ENCODE measurements at places on chromosomes 7 and 10.

DNA sequence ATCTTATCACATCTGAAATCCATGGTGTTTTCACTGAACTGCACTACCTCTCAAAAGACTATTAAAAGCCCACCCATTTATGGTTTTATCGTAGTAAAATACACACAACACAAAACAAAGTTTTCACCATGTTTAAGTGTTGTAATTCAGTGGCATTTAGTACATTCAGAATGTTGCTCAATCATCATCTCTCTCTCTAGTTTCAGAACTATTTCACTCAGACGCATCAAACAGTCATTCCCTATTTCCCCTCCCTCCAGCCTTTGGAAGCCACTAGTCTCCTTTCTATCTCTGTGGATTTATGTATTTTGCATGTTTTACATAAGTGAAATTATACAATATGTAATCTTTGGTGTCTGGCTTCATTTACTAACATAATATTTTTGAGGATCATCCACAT, 332.6 kb downstream of the TNS3 start:
- DNase-seq: no peak

GRCh38 chr7:157897681-157898080, 560.9 kb downstream of the DNAJB6 start:
- DNase-seq: no peak

- no peak for DNase-seq
Measured at GRCh38 chr10:49050906-49051305, 64.4 kb downstream of the VSTM4 start.

DNA sequence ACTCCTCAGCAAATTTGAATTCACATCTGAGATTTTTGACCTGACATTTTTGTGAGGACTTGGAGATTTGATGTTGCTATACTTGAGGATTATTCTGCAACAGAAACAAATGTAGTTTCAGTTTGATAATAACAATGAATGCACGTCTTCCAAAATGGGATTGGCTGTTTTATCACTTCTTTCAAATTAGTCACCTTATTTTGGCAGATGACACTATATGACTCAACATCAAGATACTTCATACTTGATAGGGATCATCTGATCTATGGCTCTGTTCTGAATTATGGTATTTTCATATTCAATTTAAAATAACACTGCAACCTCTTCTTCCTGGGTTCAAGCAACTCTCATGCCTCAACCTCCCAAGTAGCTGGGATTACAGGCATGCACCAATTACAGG, 24.2 kb downstream of the ARL5B start:
- no peak for DNase-seq

DNA sequence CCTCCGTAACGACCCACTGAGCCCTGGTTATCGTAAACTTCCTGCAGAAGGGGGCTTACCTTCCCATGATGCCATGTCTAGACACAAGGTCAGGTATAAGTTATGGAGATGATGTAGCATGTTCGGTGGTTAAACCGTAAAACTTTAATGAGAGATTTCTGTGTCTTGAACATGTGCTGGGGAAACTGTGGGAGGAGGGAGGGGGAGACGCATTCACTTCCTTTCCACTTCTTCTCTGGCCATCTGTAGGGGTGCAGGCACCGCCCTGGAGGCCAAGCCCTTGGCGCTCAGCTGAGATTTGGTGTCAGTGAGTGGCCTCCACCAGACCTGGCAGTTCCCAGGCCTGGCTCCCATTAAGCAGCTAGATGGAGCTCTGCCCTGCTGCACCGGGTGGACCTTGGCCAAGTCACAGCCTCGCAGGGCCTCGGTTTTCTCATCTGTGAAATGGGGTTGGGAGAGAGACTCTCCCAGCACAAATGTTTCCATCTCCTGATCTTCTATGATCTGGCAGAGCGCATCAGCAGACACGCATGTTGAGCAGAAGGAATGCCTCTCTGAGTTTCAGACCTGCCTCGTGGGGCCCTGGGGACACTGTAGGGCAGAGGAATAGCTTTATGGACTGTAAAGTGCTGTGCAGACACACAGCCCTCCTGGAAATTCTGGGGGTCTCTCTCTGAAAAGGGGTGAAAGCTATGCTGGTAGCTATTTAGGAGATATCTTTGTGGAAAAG, 106.0 kb downstream of the COL26A1 start:
- no peak for DNase-seq

GRCh38 chr7:550881-551614, 31.4 kb upstream of the PDGFA start:
- no peak for DNase-seq

DNA sequence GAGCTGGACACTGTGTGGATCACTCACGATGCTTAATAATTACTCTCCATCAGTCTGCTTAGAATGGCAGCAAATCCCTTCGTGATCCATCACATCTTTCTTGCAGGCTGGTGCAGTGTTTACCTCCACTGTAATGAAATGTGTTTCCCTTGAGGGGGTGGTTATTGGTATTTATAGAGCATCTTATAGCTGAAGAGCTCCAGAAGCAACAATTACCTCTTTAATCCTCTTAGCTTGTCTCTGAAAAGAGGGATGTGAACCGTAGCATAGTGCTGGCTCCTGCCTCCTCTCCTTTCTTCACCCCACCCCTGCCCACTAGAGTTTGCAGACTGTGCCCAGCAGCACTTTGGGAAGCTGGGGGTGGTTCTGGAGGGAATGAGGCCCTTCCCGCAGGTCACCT, 132.6 kb downstream of the CAMK1D start:
- no peak for DNase-seq

DNA sequence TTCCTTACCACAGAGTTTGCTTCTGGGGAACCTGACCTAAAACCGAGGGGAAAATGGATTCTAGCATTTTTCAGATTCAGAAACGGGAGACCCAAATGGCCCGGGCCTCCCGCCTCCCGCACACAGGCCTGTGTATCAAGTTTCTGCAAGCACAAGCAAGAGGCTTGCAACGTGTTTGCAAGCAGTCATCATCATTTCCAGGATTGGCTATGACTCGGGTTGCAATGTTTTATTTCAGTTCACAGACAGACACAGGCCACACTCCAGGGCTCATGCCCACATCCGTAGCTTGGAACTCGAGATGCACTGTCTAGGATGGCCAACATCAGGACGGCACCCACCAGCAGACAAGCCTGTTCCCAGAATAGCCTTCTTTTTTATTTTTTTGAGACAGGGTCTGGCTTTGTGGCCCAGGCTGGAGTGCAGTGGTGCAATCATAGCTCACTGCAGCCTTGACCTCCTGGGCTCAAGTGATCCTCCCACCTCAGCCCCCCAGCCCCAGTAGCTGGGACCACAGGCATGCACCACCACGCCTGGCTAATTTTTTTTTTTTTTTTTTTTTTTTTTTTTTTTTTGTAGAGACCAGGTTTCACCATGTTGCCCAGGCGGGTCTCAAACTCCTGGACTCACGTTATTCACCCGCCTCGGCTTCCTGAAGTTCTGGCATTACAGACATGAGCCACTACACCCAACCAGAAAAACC, 68.1 kb upstream of the FOXK1 start:
- DNase-seq: peak; percentile 30

GRCh38 chr10:84762754-84763394, 434.5 kb downstream of the CCSER2 start:
- DNase-seq: no peak

- DNase-seq: no peak
Measured at GRCh38 chr7:31583942-31584341, 70.1 kb downstream of the ITPRID1 start.

DNA sequence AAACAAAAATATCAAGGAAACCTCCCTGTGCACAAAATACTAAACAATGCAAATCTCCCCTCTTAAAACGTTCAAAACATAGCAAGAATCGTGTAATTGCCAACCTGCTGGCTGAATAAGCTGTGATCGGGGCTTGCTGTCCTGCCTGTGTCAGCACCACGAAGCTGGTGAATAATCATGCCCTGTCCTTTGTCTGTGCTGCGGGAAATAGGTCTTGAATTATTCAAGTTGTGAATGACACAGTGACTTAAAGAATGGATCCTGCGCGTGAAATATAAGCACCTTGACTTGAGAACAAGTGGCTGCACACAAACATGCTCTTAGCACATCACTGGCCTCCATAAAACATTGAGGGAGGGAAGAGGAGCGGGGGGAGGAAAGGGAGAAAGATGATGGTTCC, 130.2 kb downstream of the OAT start:
- DNase-seq: no peak

DNA sequence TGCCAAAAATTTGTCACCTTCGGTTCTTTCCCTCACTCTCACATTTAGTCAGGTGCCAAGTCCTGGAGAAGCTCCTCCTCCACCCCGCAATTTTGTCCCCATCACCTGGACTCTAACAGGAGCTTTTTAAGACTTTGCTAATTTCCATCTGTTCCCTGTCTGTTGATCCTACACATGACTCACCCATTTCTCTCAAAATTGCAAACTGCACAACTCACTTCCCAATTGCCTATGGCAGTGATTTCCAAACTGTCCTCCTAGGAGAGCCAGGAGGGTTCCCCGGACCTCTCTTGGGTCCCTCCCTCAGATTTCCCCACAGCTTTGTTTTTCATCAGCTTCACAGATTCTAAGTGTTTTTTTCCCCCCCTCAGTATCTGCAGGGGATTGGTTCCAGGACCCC, 120.3 kb downstream of the WNT2 start:
- DNase-seq: no peak

- no peak for DNase-seq
Measured at GRCh38 chr10:127145173-127145572, 51.2 kb downstream of the INSYN2A start.

GRCh38 chr7:141558544-141559183, 7.5 kb downstream of the AGK start:
- peak; percentile 25 for DNase-seq

DNA sequence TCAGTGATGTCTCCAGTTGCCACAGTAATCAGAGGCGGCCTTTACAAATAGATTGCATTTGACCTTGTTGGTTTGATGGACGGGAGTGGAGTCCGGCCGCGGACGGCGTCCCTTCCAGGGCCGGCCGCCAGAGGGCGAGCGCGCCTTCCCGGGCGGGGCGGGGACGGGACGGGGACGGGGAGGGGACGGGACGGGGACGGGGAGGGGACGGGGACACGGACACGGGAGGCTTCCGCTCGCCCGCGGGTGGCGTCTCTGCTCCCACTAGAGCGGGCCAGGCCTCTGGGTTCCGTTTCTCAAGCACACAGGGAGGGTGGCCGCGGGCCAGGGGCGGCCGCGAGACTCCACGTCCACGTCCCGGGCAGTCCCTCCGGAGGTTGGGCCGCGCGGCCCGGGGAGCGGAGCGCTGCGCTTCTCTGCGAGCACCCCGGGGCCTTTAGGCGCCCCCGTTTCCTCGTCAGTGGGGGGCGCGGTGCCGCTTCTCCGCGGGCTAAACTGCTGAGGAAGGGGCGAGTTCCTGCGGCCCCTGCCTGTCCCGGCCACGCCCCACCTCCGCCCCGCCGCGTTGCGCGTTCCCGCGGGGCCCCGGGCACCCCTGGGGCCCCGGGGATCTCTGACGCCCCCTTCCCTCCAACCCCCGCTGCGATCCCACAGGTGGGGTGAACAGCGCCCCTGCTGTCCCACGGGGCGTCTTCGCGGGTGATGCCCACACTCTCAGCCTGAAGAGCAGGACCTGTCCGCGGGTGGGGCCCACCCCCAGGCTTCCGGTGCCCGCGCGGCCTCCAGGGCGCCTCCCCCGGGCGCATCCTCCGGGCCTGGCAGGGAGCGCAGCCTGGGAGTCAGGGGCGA, 84.2 kb upstream of the MKI67 start:
- DNase-seq: no peak

DNA sequence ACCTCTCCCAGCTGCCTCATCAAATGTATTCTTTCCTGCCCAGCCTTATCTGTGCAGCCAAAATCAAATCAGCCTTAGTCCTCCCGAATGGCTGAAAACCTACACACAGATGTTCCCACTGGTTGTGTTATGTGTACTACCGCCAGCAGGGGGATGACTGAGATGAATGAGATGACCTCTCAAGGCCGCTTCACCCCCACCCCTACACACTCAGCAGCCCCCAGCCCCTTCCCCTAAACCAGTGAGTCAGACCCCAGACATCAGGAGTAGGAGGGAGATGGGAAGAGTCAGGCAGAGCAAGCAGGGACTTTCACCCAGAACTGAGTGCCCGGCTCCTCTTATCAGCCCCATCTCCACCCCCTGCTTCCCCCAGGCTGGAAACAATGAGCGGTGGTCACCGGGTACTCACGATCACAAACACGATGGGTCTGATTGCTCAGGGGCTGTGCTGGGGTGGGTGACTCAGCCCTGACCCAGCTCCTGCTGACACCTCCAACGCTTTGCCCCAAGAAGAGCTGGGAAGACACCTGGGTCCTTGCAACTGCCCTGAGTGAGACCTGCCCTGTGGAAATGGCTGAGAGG, 6.5 kb upstream of the C10orf105 start:
- DNase-seq: no peak

DNA sequence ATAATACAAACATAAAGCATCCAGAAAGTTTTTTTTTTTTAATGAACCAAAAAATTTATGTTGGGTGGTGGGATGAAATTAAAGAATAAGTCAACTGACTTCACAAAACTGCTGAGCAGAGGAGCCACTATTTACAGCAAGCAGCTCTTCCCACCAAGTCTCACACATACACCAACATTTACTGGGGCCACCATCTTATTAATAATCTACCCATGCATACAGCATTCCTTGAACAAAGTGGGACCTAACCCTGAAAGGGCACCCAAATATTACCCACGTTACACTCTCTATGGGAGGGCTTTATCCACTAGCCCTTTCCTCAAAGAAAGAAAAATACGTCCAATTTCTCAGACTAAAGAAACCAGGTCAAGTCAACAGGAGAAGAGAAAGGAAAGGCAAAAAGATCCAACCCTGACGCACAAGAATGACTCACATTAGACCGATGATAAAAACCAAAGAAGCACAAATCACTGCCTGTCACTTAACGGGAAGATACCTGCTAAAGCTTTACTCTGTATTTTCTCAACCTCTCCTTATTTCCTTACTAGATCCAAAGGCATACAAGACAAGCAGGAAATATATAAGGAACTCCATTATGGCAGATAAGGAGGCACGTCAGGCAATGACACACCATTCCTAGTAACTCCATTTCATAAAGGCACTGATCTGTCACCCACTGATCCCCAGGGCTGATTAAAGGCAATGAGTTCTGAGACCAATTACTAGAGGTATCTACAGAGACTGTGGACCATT, 141.8 kb upstream of the ASAH2 start:
- no peak for DNase-seq

DNA sequence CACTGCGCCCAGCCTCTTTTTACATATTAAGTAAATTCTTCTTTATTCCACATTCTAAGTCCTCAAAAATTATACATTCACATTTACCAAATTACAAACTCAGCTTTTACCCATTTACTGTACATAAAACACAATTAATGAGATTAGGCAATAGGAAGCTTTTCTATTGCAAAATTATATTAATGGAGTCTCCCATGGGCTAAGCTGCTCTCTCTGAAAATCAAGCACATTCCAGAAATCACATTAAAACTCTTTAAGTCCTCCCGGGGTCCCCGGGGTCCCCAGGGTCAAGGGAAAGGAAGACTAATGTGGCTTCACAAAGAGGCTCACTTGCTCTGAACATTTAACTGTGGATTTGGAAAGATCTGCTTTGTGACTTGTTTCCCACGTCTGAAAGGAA, 127.4 kb upstream of the KMT2E start:
- DNase-seq: no peak

GRCh38 chr7:20508109-20508508, 107.4 kb upstream of the ABCB5 start:
- DNase-seq: no peak

GRCh38 chr7:74454925-74455288, 1.2 kb downstream of the GTF2IRD1 start:
- no peak for DNase-seq

Data from brain pericyte (primary cell).